ENCODE measurements at places on chromosomes 2 and 18. TPM values are rescaled to one million over a fixed set of nuclear protein-coding genes. Genes with fewer than 3 reads are reported as not detected.
A peak's percentile ranks its signal among the peaks of the same experiment; 100 is the strongest.

- DNase-seq = no peak
Observed at GRCh38 chr18:8980496-8980895, 122.0 kb upstream of the NDUFV2 start.

DNA sequence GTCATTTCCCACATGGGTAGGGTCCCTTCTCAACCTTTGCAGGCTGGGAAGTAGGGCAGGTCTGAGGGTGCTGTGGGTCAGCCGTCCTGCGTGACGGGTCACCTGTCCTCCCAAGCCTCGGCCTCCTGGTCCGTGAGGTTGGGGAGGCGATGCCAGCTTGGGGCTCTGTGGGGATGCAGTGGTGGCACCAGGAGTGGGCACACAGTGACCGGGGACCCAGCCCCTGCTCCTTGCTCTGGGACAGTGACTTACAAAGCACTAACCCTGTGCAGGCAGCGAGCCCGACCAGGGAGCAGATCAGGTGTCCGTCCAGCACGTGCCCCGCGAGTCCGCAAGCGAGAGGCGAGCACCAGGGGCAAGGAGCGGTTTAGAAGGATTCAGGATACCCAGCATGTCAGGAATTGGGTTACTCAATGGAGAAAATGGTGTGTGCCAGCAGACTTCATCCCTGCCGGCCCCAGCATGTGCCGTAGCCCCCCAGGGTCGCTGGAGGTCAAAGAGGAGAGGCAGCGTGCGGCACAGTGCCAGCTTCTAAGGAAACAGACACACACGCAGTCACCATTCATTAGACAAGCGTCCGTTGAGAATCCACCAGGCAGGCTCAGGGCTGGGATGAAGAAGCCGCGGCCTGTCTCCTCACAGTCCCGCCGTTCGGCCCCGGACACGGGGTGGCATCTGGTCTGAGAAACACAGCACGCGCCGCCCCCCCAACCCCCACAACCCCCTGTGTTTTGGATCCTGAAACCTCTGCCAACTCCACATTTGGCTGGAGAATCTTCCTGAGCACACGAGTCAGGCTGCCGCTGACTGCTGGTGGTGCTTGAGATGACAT lies 11.7 kb downstream of the COLEC11 start:
- no peak for DNase-seq

- no peak for DNase-seq
Observed at GRCh38 chr18:30583768-30584167, 458.8 kb downstream of the DSC3 start.

- DNase-seq = no peak
Observed at GRCh38 chr2:231554327-231554726, 24.1 kb upstream of the NMUR1 start.

Gene SOWAHC
- total RNA-seq = 4.8 TPM

GRCh38 chr2:33321236-33321771 lies 155.1 kb upstream of the RASGRP3 start:
- DNase-seq = peak; percentile 77

GRCh38 chr2:74707837-74708236 lies 53.8 kb downstream of the SEMA4F start:
- DNase-seq = no peak

DNA sequence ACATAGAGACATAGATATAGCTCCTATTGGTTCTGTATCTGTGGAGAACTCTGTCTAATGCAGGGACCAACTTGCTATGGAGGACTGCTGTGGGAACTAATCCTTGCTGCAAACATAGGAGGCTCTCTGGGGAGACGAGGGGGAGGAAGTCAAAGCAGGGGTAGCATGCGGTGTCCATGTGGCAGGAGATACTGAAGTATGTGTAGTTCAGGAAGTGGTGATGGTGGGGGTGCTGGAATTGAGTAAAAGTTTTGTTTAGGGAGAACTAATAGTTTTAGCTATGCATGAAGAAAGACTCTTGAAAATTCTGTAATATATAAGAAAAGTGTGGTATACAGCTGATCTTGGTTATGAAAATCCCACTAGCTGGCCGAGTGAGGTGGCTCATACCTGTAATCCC lies 62.0 kb downstream of the ANKRD44 start:
- DNase-seq = peak; percentile 20

DNA sequence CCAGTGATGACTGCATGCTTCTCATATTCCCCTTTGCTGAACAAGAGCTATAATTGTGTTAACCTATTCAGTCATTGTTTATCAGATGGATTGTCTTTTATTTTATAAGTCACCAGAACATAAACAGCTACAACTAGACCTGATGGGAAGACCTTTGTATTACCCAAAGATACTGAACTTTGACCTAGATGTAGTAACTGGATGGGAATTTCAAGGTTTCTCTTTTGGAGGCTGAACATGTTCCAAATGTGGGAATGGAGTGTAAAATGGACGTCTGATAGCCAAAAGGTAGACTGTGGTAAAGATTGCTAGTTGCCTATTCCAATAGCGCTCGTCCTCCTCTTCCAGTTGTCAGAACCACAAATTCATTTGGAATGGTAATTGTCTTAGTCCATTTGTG lies 56.4 kb upstream of the ST3GAL5 start:
- no peak for DNase-seq

- DNase-seq = peak; percentile 74
Observed at GRCh38 chr2:196101325-196101991, 32.8 kb upstream of the DNAH7 start.

Gene CPO
- not detected for total RNA-seq

GRCh38 chr2:88831792-88832248 lies 140.3 kb downstream of the RPIA start:
- DNase-seq = peak; percentile 16

Gene CYP26B1
- not detected for total RNA-seq

GRCh38 chr2:24317491-24317920 lies 42.8 kb downstream of the ITSN2 start:
- DNase-seq = peak; percentile 5

GRCh38 chr2:231373786-231374349 lies 21.6 kb upstream of the B3GNT7 start:
- DNase-seq = no peak

DNA sequence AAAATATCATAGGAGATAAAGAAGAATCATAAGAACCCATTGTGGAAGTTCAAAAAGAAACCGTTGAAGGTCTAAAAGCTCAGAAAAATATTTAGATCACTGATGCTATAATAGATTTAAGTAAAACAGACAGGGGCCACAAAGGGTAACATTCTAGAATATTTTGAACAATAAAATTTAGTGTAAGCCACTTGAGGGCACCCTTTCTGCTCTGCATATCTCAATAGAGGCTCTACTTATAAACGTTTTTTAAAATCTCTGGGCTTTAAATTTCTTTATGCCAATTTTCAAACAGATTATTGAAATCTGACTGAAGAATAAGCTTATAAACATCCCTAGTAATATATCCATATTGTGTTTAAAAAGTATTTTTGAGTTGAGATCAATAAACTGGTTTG lies 57.6 kb upstream of the IL1RL1 start:
- DNase-seq = peak; percentile 38

- DNase-seq = no peak
Observed at GRCh38 chr2:170300993-170301392, 123.0 kb downstream of the MYO3B start.

Gene TRAF3IP1
- total RNA-seq = 5.9 TPM

- no peak for DNase-seq
Observed at GRCh38 chr2:47031909-47032668, 116.5 kb upstream of the MCFD2 start.

Measured in IMR-90 (cell line).